ENCODE measurements at places on chromosomes 16 and 17.

DNA sequence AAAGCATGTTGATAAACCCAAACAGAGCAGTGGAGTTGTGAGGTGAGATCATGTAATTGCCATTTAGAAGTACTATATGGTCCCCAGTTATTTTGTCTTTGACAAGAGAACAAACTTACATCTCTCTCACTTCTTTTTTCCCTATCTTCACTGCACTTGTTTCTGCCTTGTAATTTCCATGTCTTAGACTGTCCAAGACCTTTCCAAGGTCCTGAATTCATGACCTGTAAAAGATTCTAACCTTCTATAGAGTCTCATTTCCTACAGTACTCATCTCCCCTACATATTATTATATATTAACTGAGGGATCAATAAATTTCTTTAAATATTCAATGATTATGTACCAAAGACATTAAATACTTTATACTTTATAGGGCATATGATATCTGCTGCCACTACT, 295.3 kb upstream of the KIF2B start:
- no peak for DNase-seq

DNA sequence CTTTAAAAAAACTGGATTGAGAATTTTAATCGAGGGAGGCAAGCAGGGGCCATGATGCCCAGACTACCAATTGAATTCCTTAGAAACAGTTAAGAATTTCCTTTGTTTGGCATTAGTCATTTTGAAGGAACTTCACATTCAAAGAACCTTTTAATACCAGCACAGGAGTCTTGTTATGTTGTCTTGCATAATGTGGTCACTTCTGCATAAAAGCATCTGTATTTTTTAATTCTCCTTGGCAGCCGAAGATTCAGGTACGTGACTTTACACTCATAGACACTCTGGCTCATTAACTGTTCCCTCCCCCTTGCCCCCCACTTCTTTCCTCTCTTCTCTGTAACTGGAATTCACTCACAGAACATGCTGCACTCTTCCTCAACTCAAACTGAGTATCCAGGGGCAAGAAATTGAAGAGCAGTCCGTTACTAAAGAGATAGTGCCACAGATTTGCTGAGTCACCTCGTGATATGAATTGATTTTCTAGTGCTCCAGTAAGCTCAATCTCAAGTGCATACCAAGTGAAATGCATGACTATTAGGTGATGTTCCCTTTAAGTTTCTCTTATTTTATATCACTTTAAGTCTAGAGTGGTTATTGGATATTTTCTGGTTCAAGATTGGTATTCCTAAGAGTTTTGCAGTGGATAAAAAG, 572.2 kb upstream of the SOX9 start:
- DNase-seq = no peak

GRCh38 chr16:1426734-1427471, 4.0 kb upstream of the PERCC1 start:
- no peak for DNase-seq

- DNase-seq = no peak
Observed at GRCh38 chr16:88453611-88454522, 787 bp downstream of the ZFPM1 start.

- DNase-seq = no peak
Observed at GRCh38 chr16:61814726-61815347, 221.4 kb downstream of the CDH8 start.

DNA sequence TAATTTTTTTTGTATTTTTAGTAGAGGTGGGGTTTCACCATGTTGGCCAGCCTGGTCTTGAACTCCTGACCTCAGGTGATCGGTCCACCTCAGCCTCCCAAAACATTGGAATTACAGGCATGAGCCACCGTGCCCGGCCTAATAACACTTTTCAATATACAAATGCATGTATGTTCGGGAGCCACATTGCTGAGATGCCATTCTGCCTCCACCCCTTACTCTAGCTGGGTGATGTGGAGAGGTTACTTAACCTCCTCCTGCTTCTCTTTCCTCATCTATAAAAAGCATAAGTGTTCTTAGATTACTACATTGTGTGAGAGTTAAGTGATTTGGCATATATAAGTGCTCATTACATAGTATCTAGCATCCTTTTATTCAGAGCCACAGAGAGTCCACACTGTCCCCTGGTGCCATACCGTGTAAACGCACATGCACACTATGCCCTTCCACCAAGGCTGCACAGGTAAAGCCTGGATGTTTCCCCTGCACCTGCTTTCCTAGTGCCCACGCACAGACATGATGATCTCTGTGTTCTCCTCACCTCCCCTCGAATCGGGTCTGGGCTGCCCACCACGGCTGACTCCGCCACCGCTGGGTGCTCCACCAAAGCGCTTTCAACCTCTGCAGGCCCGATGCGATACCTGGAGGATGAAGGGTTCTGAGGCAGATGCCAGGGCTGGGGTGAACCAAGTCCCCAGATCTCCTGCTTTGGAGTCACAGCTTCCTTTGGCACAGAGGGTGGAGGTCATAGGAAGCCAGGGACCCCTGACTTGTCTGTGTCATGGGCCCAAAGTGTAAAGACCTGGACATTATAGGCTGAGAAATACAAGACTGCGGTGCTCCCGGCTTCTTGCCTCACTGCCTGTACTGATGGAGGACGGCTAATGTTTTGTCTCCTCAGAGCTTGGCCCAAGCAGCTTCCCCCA, 49.0 kb upstream of the ACSM2B start:
- DNase-seq = no peak

DNA sequence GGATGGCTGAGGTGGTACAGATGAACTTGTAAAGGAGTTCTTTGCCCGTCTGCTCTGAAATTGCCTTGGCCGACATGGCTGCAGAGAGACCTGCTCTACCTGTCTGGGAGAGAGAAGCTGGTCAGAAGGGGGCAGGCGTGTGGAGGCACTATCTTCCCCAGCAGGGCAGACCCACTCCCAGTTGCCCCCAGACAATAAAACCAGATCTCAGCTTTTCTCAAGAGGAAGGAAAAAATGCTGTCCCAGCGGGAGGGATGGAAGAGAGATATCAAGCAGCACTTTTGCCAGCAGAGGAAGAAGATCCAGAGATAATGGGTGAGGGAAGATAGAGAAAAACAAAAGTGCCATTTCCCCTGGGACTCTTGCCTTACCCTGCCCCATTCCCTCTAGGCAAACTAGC, 5.0 kb downstream of the ACLY start:
- DNase-seq = no peak

GRCh38 chr16:51138178-51138577, 12.9 kb downstream of the SALL1 start:
- no peak for DNase-seq

DNA sequence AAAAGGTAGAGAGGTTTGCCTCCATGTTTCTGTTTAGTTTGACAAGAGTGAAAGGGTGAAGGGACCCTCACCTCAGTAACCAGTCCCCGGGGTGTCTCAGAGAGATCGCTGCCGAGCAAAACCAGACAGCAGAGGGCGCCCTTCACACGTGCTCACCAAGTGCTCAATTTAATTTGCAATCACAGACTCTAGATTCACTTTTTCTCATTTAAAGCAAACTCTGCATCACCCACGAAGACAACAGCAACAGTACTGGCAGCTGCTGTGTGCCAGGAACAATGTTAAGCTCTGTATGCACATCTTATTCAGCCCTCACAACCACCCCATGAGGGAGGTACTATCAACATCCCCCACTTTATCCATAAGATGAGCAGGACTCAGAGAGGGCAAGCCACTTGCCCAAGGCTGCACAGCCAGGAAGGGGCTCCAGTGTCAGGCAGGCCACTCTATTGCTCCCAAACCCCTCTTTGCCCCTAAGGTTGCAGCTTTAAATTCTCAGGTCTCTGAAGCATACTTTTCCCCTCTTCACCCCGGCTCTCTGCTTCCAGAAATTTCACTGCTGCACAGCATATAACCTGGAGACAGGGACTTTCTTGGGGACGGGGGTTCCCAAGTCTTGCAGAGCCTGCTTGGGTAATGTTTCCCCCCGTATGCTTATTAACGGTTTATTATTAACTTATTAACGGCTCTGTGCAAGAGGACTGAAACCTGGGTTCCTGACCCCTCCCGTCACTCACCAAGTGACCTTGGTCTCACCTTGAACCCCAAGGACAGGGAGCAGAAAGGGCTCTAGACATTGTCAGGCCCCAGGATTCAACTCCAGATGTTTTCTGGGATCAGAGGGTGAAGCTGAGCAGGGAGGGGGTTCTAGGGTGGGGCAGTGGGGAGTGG, 70.9 kb downstream of the CNGB1 start:
- DNase-seq = peak; percentile 57

DNA sequence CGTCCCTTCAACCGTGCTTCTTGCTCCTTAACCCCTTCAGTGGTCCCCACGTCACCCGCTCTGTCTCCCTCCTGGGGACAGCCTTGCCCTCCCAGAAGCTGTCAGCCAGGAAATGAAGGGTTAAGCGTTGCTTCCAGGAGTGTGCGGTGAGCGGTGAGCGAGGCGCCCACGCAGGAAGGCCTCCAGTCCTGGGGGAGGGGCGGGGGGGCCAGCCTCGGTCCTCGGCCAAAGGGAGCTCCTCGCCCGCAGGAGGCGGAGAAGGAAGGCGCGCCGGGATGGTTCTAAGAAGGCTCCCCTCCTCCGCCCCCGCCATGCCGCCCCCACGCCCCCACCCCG, 2.3 kb downstream of the RBFOX3 start:
- DNase-seq = peak; percentile 23

DNA sequence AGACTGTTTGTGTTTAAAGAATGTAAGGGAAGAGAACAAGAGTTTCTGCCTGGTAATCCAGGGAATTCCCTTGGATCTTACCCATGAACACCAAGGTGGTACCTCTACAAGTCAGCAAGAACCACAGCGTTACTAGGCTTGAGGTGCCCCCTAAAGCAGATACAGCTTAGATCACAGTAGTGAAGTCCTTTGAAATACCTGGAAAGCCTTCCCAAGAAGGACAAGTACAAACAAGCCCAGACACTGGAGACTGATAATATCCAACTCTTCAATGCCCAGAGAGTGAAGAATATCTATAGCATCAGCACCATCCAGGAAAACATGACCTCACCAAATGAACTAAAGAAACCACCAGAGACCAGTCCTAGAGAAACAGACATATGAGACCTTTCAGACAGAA, 3.8 kb upstream of the APPBP2 start:
- DNase-seq = no peak

DNA sequence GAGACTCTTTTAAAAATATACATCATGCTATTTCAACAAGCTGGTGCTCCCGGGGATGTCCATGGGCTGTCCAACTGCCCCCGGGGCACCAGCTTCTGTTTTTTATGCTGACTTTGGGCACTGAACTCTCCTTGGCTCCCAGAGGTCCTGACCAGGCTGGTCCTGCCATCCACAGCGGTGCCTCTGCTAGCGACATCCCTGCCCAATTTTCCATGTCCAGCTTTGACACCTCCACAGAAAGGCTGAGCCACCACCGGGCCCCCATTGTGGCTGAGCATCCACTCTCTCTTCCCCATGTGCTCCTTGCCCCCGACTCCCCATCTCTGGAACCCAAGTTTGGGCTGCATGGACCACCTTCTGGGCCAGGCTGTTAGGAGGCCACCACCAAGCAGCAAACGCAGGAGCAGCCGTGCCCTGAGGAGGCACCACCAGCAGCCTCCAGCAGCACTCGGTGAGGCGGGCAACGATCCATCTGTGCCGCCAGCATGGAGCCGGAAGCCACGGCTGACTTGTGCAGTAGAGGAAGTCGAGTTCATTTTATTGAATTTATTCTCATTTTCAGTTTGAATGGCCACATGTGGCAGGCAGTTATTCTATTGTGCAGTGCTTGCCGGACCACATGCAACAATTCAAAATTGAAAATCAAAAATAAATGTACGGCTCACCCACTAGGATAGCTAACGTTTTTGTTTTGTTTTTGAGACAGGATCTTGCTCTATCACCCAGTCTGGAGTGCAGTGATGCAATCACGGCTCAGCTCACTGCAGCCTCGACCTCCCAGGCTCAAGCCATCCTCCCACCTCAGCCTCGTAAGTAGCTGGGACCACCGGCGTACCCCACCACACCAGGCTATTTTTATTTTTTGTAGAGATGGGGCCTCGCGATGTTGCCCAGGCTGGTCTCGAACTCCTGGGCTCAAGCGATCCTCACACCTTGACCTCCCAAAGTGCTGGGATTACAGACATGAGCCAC, 2.8 kb upstream of the MEAK7 start:
- DNase-seq = no peak

DNA sequence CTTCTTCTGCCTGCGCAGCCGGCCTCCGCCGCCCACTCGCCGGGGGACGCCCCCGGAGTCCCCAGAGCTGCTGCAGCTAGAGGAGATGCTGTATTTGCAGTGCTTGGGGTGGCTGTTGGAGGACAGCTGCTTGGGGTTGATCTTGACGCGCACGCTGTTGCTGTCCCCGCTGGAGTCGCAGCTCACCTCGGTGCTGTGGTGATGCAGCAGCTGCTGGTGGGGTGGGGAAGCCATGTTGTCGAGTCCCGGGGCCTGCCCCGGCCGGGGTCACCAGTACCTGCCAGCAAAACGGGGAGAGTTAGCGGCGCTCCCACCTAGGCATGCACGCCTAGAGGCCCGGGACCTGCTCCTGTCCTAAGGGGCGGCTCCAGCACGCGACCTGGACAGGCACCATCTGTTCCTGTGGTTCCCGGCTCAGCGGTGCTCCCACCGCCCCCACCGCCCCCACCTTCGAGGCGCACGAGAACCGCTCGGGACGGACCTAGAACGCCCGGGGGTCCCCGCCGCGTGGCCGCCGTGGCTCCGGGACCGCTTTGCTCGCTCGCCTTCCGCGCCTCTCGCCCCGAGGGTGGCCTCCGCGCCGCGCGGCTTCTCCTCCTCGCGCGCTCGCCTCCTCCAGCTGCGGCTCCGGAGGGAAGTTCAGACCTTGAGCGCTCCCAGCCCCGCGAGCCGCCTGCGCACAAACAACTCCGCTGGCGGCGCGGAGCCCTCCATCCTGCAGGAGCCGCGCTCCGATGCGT, 863 bp downstream of the ADCY9 start:
- peak; percentile 54 for DNase-seq

- DNase-seq = no peak
Observed at GRCh38 chr17:57186226-57187019, 69.9 kb upstream of the MSI2 start.

GRCh38 chr17:68777243-68777855, 176.2 kb upstream of the FAM20A start:
- DNase-seq = peak; percentile 48

GRCh38 chr17:47200325-47200664, 8.9 kb upstream of the MYL4 start:
- no peak for DNase-seq

DNA sequence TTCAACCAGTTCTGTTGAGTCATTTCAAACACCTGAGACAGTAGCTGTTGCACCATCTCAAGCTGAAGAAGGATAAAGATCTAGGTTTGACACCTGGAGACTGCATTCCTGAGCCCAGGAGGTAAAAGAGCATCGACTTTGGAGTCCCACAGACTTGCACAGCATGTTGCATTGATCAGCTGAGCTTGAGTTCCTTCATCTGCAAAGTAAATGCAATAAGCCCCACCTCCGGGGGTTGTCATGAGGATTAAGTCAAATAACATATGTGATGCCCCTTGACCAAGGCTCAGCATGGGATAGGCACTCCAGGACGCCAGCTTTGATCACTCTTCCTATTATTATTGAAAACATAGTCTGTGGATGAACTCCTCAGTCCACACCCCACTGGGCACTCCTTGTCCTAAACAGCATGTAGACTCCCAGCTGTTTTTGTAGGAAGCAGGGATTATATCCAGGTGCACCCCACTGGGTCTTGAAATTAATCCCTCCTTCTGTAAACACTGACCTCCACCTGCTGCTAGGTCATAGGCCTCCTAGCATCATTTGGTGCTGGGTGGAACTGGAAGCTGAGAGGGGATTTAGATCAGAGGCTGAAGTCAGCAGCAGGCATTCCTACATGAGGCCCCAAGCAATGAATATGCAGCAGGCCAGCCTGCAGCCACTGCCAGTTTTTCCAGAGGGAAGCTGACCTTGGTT, 259.0 kb downstream of the HS3ST4 start:
- DNase-seq = no peak

GRCh38 chr17:69945698-69946185, 129.3 kb upstream of the KCNJ16 start:
- no peak for DNase-seq

All from SW480 (cell line).